SW 1271 (cell line): ENCODE measurements at places on chromosomes 7 and 10.

DNA sequence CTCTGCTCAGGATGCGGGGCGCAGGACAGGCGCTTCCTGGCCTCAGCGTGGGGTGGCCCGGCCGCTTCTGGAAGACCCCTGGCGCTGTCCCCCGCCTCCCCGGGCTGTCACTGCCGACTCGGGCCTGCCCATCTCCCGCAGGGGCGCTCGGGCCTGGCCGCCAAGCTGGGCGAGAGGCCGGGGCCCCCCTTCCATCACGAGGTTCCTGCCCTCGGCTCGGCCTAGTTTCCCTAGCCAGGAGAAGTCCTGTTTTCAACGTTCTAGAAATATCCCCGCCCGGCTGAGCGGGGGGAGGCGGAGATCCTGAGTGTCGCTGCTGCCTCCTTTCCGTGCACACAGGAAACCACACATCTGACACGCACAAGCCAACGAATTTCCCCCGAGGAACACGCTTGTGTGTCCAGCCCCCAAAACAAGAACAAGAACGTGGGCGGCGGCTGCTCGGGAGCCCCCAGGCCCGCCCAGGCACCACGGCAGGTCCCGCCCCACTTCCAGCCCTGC is 33.7 kb downstream of the AP5Z1 start:
- no peak for DNase-seq

DNA sequence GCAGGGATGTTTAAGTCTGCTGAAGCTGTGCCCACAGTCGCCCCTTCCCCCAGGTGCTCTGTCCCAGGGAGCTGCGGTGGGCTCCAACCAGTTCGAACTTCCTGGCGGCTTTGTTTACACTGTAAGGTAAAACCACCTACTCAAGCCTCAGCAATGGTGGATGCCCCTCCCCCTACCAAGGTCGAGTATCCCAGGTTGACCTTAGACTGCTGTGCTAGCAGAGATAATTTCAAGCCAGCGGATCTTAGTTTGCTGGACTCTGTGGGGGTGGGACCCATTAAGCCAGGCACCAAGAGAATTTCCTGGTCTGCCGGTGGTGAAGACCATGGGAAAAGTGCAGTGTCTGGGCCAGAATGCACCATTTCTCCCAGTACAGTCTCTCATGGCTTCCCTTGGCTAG is 56.0 kb downstream of the CCDC7 start:
- DNase-seq, result no peak

DNA sequence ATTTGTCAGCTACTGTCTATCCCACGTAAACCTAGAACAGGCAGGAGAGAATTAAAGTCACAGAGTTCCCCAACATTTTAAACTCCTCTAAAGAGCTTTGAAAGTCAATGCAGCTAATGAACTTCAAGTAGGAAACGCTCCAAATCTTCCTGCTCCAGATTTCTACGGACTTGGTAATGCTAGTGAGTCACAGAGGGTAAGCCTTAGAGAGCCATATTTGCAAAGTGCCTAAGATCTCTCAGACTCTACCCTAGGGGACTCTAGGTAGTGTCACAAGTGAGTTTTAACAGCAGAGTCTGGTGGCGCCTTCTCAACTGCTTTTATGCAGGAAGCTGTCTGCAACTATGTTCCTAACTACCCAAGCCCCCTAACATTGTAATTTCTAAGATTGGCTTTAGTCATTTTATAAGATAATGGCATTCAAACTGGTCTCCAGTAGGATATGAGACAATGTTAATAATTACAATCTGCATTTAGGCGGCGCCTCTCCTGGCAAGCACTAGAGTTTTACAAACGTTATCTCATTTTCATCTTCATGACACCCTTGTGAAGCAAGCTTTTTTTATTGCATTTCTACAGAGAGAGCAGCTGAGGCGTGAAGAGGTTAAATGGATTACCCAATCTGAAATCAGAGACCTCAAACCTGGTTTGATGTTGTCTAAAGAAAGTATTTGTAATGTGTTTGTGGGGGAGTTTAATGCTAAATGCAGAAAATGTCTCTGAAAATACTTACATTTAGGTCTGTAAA is 22.0 kb upstream of the FZD1 start:
- DNase-seq, result no peak

GRCh38 chr10:86349474-86349873 is 17.1 kb downstream of the GRID1 start:
- DNase-seq, result no peak

GRCh38 chr7:20279979-20280378 is 50.7 kb upstream of the ITGB8 start:
- DNase-seq, result no peak

DNA sequence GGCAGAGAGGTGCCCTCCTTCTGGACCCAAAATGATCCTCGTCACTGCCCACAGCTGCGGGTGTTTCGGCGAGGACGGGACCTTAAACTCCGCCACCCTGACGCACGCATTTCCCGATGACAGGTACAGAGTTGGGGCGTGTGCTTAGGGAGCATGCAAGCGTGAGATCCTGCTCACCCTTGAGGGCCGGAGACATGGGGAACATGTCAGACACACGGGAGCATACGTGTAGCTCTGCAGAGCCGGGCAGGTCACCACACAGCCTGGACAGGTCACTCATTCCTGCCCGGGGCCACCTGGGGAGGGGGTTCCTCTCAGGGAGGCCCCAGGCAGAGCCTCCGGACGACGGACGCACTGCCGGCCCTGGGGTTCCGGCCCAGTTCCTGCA is 57.6 kb upstream of the PDGFA start:
- DNase-seq, result no peak

GRCh38 chr7:32588657-32589056 is 93.4 kb downstream of the AVL9 start:
- DNase-seq, result peak; percentile 54

DNA sequence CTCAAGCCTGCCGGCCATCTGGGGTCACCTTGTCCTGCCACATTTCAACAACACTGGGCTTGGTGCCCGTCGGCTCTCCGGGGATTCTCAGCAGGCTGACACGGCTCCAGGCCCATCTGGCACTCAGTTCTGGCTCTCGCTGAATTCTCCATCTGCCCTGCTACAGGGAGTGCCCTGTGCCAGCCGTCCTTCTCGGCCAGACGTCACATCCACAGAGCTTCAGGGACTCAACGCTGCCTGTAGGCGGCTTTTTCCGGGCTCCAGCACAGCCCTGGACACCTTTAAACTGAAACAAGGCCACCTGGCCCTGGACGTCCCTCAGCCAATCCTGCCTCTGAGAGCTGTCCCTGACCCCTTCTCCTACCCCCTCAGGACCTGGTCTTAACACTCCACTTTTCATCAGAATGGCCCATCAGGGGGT is 43.0 kb downstream of the TMEM130 start:
- DNase-seq, result no peak

DNA sequence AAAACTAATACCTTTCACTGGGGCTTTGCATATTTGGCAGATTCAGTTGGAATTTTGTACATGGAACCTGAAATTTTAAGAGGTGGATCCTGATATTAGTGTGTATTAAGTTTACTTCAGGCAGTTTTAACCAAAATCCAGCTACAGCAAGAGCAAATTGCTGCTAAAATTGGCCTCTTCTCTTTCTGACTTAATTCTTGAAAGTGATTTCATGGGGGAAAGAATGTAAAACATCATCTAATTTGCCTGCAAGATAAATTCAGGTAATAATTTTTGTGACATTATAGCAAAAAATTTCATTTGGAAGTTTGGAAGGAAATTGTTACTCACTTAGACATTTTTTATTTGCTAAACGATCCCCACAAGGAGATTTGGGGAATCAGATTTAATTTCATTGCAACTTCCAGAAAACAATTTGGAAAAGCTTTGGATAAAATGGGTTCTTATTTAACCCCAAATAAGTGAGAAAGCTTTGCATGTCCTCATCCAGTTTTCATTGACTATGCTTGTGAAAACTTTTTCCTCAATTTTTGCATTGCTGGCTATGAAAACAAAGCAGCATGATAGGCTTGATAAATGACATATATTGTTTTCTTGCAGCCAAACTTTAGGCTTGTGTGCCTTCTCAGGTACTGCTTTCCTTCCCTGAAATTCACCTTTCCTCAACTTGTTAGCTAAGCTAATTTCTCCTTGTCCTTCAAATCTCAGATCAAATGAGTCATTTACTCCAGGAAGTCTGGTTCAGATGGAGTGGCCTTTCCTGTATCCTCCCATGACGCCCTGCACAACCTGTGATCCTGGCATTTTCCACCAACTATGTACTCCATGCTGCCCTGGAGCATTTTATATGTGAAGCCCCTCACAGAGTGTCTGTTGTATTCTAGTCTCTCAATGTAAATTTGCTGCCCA is 27.4 kb upstream of the ZNF438 start:
- no peak for DNase-seq

- no peak for DNase-seq
These were observed 615 bp upstream of the NEUROD6 start for GRCh38 chr7:31341141-31341540.

DNA sequence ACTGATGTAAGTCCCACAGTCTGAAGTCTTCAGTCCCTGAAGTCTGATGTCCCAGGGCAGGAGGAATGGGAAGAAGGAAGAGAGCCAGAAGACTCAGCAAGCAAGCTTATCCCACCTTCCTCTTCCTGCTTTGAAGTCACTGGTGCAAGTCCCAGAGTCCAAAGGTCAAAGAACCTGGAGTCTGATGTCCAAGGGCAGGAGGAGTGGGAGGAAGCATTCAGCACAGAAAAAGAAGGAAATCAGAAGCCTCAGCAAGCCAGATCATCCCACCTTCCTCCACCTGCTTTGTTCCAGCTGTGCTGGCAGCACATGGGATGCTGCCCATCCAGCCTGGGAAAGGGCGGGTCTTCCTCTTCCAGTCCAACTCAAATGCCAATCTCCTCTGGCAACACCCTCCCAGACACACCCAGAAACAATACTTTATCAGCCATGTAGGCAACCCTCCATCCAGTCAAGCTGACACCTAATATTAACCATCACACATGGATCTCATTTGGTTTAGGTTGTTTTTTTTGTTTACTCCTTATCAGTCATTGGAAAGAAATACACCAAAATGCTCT is 50.9 kb downstream of the ADAM12 start:
- no peak for DNase-seq

DNA sequence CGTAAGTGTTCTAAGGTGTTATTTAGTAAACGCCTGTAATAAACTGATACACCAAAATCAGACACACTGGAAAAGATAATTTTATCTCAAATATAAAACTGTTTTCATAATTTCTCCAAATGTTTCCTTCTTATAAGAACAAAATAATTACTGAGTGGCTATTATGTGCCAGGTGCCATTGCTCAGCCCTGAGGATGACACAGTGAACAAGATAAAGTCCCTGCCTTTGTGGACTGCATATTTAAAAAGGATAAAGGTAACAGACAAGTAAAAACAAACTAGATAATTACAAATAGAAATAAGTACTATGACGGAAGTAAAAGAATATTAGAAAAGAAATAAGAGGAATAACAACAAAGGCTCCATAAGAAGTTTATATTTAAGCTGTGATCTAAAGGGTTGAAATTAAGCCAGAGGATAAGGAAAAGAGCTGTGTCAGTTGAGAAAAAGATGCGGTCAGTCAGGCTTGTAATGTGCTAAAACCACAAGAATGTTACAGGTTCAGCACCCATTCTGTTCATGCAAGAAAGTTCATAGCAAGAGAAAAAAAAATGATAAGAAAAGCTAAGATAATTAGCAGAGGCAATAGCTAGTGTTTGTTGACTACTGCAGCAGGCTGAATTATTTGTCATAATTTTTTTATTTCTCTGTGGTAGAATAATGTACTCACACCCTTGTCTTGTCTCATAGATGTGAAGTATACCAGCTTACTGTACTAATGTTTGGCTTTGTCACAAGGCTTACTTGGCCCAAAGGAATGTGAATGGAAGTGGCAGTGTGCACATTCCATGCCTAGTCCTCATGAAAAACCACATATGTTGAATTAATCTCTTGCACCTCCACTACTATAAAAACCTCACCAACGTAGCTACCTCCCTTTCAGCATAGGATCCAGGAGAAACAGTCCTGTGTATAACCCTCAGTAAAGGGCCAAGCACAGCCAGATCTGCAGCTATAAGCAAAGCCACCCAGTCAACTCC is 75.1 kb downstream of the CRPPA start:
- DNase-seq, result peak; percentile 74

- DNase-seq, result no peak
These were observed 193.8 kb downstream of the CYP26A1 start for GRCh38 chr10:93267521-93267920.

GRCh38 chr10:15542817-15543216 is 171.7 kb upstream of the FAM171A1 start:
- DNase-seq, result no peak

GRCh38 chr10:130016993-130017630 is 53.0 kb upstream of the EBF3 start:
- DNase-seq, result no peak

DNA sequence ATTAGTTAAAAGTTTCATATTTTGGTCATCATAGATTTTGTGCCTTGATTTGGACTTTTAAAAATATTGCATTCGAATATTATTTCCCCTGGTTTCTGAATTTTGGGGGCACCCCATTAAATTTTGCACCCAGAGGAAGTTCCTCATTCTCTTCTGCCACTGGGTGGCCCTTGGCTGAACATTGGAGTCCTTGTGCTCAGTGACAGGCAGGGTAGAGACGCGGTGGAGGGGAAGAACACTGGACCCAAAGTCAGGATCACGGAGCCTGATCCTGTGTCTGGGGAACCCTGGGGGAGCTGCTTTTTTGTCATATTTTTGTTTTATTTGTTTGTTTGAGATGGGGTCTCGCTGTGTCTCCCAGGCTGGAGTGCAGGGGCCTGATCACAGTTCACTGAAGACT is 74.7 kb downstream of the MKI67 start:
- no peak for DNase-seq

- DNase-seq, result no peak
These were observed 92.8 kb upstream of the TMEM168 start for GRCh38 chr7:112882991-112883390.

GRCh38 chr10:124210263-124210662 is 116.9 kb upstream of the CHST15 start:
- no peak for DNase-seq

- no peak for DNase-seq
These were observed 563.2 kb downstream of the GALNT17 start for GRCh38 chr7:71695186-71695585.

DNA sequence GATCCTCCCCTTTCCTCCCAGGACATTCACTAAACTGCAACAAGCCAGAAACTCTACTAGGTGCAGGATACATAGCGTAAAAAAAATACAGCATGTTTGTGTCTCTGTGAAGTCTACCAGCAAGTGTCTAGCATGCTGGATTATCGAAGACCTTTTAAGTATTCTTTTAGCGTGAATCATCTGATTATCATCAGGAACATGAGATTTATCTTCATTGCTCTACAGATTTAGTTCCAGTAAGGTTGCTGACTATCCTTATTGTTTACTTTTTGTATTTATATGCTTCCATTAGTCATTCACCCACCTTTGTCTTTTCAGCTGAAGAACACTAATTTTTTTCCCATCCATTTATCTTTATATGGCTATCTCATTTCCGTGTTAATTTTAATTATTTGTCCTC is 62.8 kb downstream of the PDZD8 start:
- DNase-seq, result no peak

GRCh38 chr10:122878799-122879338 is 512 bp downstream of the FAM24B start:
- peak; percentile 36 for DNase-seq

- DNase-seq, result no peak
These were observed 16.6 kb upstream of the TAS2R60 start for GRCh38 chr7:143426479-143427142.

GRCh38 chr7:105974471-105974870 is 11.4 kb downstream of the CDHR3 start:
- DNase-seq, result no peak

GRCh38 chr7:33667196-33667595 is 238.1 kb upstream of the BMPER start:
- DNase-seq, result no peak

- no peak for DNase-seq
These were observed 1126.2 kb downstream of the TYW1 start for GRCh38 chr7:68122801-68123200.
